ENCODE measurements at places on chromosomes 5 and 9.

GRCh38 chr9:110746211-110746930 lies 77.8 kb downstream of the MUSK start:
- DNase-seq, result no peak

- DNase-seq, result no peak
Measured at GRCh38 chr5:109324931-109325330, 84.8 kb downstream of the PJA2 start.

GRCh38 chr5:5648694-5649093 lies 226.2 kb downstream of the ICE1 start:
- no peak for DNase-seq

GRCh38 chr5:151757233-151758140 lies 944 bp downstream of the ATOX1 start:
- DNase-seq, result no peak

GRCh38 chr5:88251048-88251711 lies 17.5 kb downstream of the TMEM161B start:
- DNase-seq, result no peak

- no peak for DNase-seq
Measured at GRCh38 chr9:97430316-97431043, 18.6 kb downstream of the TDRD7 start.

DNA sequence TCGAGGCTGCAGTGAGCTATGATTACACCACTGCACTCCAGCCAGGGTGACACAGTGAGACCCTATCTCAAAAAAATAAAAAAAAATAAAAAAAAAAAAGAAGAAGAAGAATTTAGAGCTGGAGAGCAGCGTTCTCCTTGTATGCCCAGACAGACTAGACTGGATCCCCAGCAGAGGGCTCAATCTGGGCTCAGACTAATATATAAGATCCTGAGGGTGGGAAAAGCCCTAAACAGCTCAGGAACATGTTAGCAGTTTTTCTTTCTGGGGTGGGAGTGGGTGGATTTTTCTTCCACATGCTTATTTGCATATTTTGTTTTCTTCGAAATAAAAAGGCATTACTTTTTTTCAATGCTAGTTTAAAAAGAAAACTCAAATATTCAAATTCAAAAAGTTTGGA lies 904 bp upstream of the BSPRY start:
- DNase-seq, result no peak

GRCh38 chr5:41649659-41650058 lies 139.3 kb upstream of the PLCXD3 start:
- DNase-seq, result no peak

DNA sequence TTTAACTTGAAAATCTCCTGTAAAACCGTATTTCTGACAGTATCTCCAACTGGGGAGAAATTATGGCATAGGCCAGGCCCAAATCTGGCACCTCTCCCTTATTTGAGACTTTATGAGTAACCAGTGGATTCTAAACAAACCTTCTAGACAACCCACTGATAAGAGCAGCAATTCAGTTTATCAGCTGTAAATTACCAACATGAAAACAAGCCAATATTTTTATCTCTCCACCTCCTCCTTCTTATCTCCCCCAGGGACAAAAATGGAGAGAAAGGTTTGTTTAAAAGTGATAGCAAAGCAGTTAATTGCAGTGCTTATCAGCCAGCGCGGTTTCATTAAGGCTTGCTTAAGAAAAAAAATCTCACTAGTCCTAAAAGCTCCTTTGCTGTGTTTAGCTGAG lies 53.8 kb downstream of the KCNV2 start:
- no peak for DNase-seq

DNA sequence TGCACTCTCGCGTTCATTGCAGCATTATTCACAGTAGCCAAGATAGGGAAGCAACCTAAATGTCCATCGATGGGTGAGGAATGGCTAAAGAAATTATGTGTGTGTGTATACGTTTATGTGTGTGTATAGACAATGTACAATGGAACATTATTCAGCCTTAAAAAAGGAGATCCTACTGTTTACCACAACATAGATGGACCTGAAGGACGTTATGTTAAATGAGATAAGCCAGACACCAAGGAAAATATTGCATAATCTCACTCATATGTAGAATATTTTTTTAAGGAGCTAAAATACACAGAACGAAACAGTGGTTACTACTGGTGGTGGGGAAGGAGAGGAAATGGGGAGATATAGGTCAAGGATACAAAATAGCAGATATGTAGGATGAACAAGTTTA lies 2.4 kb downstream of the KIF2A start:
- DNase-seq, result no peak

- no peak for DNase-seq
Measured at GRCh38 chr5:167867281-167867680, 424.2 kb upstream of the WWC1 start.

DNA sequence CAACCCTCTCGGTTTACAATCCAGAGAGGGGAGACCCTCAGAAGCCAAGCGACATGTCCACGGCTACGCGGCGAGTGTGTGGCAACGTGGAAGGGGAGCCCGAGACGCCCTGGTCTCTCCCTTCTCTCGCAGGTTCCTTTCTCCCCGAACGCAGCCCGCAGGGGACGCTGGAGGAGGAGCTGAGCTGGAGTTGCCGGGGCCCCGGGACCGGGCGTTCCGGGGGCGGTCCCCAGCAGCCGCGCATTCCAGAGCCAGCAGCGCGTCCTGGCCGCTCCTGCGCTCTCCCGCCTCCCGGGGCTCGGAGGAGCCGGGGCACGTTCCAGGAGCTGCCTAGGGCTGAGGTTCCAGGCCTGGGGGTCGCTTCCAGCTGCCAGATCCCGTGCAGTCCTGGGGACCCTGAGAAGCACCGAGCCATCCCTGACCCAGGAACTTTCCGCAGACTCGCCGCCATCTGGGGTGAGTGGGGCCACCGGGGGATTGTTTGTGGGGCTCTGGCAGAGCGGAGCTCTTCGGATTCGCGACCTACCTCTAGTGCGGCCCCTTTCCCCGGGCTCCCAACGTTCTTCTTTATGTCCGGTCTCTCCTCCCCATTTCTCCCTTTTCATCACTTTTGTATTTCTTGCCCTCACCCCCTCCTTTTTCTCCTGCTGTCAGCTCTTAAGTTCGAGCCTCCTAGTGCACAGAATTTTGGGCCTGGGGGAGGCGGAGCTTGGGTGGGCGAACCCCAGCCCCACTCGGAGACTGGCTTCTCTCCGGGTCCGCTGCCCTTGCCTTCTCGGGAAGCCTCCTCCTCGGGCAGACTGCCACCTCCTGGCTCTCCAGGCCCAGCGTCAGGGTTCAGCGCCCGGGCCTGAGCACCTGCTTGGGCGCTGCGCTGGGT lies at the start of gene SMIM3:
SMIM3 (plus strand) TSS at position 241 of the 880 bp plus-strand sequence. CDS start 16,684 bp downstream, outside the sequence.
- DNase-seq, result no peak

GRCh38 chr5:95848701-95849100 lies 26.2 kb upstream of the GLRX start:
- no peak for DNase-seq

GRCh38 chr5:176531902-176532493 lies 5.2 kb downstream of the RNF44 start:
- no peak for DNase-seq

- no peak for DNase-seq
Measured at GRCh38 chr9:80720579-80720978, 968.8 kb downstream of the TLE1 start.

DNA sequence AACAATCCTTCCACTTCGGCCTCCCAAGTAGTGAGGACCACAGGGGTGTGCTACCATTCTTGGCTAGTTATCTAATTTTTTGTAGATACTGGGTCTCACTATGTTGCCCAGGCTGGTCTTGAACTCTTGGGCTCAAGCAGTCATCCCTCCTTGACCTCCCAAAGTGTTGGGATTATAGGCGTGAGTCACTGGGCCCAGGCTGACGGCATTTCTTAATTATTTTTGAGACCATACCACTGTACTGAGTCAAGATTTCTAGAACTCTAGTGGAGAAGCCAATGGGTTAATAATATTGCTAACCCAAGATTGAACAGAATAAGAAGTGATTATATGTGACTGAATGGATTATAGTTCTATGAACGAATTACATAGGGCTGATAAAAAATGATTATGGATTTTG lies 66.7 kb downstream of the TARS1 start:
- DNase-seq, result no peak

DNA sequence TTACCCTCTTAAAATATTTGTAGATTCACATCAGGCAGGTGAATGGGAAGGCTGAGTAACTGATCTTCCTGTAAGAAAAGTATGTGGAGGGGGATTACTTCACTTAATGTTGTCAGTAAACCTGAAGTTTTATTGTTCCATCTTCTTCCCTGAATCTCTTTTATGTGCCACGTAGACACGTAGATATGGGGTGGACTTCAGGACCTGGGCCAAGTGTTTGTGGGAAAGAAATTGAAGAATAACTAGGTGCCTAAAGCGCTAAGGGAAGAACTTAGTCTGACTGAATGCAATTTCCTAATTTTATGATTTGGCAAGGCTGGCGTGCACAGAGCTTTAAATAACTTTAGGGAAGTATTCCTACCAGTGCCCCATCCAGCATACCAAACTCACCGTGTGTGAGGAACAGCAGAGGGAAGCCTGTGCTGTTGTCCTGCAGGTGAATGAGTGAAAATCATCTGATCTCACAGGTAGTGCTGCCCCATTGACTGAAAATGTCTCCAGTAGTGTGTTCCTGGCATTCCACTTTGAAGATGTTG lies 323.4 kb downstream of the KDM4C start:
- DNase-seq, result no peak

- no peak for DNase-seq
Measured at GRCh38 chr5:60494635-60495034, 205.3 kb downstream of the DEPDC1B start.

- DNase-seq, result no peak
Measured at GRCh38 chr9:18348083-18348475, 125.9 kb upstream of the ADAMTSL1 start.

DNA sequence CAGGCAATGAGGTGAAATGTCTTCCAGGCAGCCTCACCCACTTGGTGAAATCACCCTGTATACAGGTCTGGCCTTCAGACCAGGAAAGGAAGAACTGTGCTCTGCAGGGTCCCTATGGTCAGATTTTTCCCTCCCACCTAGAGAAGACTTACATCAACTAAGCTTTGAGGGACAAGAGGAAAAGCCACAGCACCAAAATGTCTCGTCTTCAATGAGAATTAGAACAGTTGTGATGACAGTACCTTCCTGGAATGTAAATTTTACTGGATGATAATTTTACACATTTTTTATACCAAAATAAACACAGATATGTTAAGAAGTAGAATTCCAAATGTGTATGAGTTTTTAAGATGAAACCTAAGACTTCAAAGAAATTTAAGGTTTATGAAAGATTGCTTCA lies 283.9 kb downstream of the SPOCK1 start:
- no peak for DNase-seq

GRCh38 chr5:1405539-1406530 lies 39.4 kb downstream of the SLC6A3 start:
- no peak for DNase-seq

- DNase-seq, result no peak
Measured at GRCh38 chr5:148957591-148958202, 105.2 kb downstream of the SH3TC2 start.

DNA sequence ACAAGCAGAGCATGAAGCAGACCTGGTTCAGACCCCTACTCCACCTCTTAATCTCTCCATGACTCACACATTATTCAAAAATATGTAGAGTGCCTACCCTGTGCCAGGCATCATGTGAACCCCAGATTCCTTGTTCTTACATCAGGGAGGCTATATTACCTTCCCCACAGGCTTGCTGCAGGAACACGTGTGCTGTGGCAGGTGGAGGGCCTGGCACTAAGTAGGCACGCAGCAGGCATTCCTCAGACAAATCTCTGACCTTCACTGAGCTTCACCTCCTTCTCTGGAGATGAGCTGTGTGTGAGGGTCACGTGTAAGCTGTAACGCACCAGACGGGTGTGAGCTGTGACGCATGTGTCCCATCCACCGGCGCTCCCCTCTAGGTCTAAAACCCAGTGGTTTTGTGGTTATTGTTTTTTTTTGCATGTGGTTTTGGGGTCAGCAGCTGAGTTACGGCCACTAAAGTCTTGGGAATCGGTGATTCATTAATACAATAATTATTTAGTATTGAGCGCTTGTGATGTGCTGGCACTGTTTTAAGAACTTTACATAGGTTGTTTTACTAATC lies 30.3 kb downstream of the ANGPTL2 start:
- no peak for DNase-seq

DNA sequence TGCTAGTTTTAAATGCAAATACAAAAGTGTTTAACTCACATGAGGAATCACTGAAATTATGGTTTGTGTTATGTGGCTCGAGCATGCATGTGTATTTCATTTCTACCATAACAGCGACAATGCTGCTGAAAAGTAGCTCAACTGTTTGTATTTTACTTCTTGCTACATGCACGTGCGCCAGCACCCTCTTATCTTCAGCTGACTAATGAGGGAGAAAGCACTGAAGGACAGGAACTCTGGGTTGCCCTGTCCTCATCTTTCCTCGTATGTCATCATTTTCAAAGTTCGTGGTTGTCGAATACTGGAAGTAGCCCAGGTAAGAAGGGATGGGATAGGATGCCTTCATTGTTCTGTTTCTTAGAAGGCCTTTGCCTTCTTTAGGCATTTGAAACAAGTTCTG lies 120.3 kb downstream of the SYK start:
- DNase-seq, result no peak

- DNase-seq, result no peak
Measured at GRCh38 chr5:61809651-61810050, 477.6 kb downstream of the ZSWIM6 start.

DNA sequence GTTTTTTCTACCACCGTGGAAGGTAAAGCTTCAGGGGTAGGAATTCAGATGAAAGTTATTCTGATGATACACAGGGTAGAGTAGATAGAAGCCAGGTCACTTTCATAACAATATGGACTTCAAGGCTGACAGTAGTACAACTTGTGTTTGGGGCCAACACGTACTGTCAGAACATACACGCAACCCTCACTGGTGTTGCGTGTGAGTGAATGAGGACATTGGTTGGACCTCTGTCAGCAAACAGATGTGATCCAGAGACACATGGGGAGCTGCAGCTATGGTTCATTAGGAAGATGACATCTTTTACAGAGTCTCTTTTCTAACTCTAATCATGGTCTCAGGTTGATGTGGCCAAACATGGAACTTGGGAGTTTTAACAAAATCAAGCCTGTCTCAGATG lies 70.1 kb upstream of the MOCS2 start:
- DNase-seq, result no peak

All from Panc1 (cell line).